GM04504 (cell line): ENCODE measurements at places on chromosomes 4 and X.

GRCh38 chrX:70769659-70770227 is 138.8 kb downstream of the TEX11 start:
- DNase-seq: no peak

DNA sequence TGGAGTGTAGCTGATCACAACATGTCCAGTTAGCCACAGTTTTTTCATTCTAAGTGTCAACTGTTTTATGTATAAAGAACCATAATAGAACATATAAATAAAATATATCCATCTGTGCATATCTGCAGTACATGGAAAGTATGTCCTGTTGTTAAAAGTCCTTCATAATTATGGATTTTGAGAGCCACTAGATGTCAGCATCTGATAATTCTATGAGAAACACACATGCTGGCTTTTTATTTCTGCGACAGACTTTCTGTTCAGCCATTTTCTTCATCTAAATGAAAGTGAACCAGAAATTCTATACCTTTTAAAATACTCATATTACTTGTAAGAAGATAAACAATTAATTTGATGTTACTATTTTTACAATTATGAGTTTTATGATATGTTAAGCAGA is 251.5 kb downstream of the GPM6A start:
- DNase-seq: peak; percentile 1

DNA sequence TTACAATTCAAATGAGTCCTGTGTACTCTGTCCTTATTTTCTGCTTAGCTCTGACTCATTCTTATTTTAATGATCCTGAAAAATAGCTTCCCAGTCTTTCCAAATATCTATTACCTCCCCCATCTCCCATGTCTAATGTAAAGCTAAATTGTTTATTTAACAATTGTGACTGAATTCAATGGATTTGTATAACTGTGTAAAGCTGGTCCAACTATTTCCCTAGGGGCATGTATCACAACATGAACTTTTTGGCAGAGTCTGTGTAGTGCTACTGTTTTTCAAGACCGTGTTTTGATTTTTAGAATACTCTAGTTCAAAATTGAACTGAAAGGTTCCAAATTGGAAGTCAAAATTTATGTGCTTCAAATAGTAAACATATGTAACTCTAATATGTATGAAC is 67.8 kb downstream of the SPCS3 start:
- no peak for DNase-seq

GRCh38 chr4:1291091-1291490 is 1.4 kb downstream of the MAEA start:
- DNase-seq: no peak

DNA sequence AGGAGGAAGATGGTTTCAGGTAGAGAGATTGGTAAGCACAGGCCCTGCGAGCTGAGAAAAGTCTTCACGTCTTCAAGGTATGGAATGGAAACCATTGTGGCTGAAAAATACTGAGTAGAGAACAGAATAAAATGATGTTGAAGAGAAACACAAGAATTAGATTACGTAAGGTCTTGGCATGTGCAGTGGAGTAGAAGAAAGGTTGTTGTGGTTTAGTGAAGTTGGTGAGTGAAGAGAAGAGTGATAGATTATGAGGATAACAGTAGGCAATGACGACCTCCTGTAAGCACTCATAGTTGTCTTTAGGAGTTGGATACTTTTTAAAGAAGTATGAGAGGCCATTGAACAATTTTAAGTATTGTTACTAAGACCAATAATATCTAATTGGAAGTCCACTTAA is 642.6 kb downstream of the PCDH7 start:
- DNase-seq: no peak

DNA sequence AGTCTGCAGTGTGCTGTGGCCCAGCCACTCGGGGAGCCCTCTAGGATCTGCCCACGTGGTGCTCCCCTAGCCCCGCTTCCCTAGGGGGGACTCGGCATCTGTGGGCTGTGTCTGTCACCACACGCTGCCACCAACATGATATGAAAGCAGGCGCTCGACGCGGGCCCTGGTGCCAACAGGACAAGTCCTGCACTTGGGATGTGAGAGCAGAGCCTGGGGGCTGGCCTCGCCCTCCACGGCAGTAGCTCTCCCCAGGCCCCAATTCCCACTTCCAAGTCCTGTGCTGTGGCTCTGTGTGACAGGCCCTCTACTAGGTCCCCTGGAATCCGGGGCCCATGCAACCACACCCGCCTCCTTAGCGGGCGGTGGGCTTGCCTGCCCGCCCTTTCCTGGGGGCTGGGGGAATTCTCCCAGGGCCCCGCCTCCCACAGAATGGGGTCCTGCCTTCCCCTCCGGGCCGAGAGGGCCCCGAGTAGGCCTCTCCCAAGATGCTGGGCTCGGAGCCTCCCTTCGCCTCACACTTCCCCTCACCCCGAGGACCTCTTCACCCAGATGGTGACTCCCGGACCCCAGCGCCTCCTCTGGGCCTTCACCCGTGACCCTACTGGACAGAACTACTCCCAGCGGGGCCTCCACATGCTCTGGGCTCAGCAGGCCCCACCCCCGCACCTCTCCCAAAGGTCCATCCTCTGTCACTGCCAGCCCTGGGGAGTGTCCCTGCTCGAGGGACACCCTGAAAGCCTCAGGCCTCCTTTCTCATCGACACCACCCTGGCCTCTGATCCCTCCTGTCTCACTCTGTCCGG is 11.2 kb downstream of the LRPAP1 start:
- no peak for DNase-seq

GRCh38 chrX:125398959-125399440 is 79.3 kb downstream of the TEX13C start:
- DNase-seq: no peak

DNA sequence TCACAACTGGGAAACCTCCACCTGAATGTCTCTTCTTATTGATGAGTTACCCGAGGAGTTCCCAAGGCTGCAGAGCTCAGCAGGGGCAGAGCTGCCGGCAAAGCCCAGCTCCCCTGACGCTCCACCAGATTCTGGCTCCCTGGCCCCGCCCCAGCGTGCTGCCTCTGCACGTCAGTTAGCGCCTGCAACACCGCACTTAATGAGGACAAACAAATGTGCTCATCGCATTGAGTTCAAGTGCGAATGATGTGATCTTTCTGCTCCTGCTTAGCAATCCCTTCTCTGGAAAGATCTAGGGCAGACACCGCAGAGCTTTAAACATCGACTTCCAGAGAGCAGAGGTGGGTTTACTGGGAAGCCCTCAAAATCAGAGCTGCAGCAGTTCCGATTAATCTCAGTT is 55.5 kb upstream of the FBXW7 start:
- no peak for DNase-seq

- DNase-seq: no peak
Measured at GRCh38 chrX:47568656-47569295, 7.8 kb downstream of the ARAF start.

DNA sequence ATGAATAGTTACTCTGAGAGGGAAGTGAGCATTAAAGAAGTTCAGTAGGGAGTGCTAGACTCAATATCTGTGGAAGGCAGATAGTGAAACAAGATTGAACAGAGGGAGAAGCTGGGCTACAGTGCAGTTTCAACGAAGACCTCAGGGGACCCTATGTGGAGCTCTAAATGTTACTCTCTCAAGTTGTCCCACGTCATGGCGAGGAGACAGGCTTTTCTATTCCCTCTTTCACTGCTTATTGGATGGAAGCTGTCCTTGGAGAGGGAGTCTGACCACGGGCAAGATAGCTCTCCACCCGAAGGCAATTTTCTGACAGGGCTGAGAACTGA is 42.3 kb upstream of the CCSER1 start:
- no peak for DNase-seq

DNA sequence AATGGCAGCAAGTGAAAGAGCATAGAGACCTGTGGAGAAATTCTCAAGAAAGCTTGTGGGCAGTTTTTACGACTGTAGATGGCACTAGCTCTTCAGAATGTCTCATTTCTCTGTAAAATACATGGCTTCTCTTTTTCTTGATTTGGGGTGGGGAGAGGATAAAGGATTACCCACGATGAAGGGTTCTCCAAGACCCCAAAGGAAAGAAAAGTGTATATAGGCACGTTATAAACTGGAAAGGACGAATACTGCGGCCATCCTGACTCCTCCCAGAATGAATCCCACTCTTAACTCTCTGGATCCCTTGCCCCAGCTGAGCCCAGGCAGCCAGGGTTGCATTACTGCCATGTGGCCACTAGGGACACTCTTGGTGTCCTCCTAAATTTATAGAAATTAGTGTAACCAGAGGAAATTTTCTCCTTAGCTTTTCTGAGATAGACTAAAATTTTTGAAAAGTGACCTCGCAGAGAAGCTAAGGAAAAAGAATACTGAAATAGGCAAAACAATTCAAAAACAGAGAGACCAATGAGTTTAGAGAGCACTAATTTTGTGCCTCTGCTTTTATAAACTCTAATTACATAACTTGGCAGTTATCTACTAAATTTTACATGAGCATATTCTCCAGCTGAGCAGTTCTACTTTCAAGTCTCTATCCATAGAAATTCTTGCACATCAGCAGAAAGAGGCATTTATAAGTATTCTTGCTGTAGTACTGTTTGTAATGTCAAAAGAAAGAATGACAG is 37.8 kb upstream of the PCDH19 start:
- no peak for DNase-seq

GRCh38 chrX:139192386-139192961 is 338.1 kb upstream of the F9 start:
- no peak for DNase-seq

DNA sequence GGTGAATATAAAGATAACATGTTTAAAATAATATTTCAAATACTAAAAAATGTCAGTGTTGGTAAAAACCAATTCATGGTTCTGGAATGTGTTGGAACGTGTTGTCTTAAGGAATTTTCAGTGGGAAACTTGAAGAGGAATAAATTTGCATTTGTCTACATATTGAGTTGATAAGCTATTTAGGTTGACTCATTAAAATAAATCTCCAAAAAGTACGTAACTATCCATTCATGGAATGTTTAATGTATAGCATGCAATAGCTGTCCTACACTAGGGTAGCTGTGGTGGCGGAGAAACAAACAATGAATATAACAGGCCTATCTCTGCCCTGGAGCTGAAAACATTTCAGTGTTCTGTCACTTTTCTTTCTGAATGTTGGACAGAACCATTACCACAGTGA is 20.3 kb downstream of the SHISA3 start:
- DNase-seq: no peak

GRCh38 chrX:46383006-46383405 is 162.2 kb downstream of the ZNF674 start:
- no peak for DNase-seq

DNA sequence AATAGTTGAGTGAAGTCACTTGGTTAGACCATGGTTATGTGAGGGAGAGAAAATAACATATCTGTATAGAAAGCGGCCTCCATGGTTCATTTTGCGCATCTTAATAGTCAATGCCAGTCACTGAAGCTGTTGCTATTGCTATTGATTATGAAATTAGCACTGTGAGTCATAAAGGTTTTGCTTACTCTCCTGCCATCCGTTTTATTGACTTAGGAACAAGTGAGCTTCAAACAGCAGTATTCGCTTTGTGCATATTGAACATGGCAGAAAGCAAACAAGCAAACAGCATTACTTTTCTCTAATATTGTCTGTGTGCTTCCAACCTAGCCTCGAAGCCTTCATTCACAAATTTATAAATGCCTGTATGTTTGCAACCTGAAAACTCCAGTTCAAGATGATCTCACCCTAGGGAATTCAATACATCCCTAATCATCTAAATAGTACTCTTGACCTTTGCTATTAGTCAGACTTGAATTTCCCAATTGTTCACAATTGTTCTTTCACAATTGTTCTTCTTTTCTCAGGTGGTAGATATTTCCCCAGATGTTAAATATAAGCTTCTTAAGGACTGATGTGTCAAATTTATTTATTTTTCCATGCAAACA is 55.9 kb upstream of the GABRA2 start:
- no peak for DNase-seq

DNA sequence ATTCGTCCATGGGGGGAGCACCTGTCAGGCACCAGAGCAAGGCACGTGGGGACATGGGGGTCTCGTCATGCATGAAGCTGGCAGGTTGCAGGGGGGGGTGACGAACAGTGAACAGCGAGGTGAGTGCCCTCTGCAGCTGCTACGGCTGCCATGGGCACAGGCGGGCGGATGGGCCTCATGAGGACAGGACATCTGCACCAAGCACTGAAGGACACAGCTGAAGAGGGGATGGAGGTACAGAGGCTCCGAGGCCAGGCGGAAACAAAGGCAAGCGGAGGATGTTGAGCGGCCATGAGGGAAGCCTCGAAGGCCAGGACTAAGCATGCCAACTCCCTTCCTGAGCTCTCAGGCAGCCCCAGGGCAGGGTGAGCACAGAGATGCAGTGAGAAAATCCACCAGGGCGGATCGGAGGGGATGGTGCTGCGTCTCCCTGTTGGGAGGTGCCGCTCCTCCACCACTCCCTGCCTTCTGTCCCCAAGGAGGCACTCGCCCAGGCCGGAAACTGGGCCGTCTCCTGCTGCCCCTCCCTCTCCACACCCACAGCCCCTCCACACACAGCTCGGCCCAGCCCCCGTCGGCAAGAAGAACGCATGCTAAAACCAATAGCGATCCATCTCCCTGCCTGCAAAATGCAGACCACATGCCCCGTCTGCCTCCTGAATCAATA is 24.6 kb downstream of the ABLIM2 start:
- no peak for DNase-seq

GRCh38 chr4:7761720-7762119 is 177.9 kb downstream of the AFAP1 start:
- DNase-seq: no peak
